ENCODE measurements at places on chromosomes 2 and 18.

DNA sequence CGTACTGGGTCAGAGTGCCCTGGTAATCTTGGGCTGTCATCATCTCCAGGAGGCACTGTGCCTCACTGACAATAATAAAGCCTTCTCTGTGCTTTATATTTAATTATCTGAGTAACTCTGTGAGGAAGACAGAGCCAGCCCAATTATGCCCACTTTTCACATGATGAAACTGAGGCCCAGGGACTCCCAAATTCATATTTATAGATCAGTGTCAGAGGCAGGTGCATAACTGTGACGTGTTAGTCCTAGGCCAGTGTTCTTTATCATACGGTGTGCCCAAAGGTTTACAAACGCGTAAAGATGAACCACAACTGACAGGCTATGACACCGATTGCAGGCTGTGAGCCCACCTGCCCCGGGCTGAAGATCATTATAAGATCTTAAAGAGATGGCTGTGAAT, 65.4 kb downstream of the XDH start:
- DNase-seq: no peak

GRCh38 chr2:74414441-74414840, 7.0 kb downstream of the C2orf81 start:
- DNase-seq: no peak

DNA sequence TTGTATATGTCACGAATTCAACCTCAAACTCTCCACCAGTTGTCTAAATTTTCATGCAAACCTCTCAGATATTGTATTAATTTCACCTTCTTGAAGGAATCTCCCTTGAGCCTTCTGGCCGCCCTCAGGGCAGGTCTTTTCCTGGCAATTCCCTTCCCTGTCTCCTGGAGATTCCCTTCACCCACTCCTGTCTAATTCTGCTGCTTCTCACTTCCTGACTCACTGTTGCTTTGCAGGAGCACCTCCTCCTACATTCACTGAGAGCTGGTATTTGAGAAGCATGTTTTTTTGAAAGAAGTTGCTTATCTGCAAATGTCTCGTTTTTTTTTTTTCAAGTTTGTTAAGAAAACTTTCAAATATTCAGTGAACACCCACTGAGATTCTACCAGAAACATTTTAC, 79.9 kb upstream of the OTOS start:
- no peak for DNase-seq

GRCh38 chr2:19098467-19099160, 259.8 kb downstream of the OSR1 start:
- no peak for DNase-seq

- no peak for DNase-seq
These were observed 258.4 kb downstream of the CD226 start for GRCh38 chr18:69689121-69689759.

- DNase-seq: peak; percentile 27
These were observed 64.1 kb downstream of the CHRNA1 start for GRCh38 chr2:174699993-174700766.

DNA sequence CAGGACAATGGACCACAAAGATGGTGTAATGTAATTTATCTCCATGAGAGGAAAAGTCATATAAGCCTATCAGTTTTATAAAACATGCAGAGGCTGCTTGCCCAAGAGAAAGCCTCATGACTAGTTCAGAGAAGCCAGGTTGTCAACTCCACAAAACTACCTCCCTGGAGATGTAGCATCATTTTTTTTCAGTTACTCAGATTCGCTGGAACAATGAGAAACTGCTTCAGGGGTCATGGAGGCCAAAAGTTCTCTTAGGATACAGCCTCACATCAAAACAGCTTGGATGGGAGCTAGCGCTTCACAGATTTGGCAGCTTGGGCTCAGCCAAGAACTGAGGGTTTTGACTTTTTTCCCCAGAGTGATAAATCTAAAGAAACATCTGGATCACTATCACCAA, 263.5 kb downstream of the INSIG2 start:
- no peak for DNase-seq

- no peak for DNase-seq
These were observed 14.4 kb upstream of the BZW1 start for GRCh38 chr2:200797242-200797770.

- DNase-seq: no peak
These were observed 28.6 kb upstream of the CETN1 start for GRCh38 chr18:551404-552061.

DNA sequence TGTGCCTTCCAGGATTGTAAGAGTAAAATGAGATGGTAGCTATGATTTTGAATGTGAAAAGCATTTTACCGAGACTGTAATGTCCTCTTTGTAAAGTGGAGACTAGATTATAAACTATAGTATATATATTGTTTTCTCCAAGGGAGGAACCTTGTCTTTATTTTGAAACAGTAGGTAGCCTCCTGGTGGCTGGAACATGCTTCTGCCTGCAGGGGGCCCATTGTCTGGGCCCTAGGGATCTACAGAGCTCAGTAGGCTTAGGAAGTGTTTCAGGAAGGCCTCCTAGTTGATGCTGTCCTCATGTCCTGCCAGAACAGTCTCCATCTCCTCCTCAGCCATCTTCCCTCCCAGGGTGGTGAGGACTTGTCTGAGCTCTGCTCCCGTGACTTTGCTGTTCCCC, 3.0 kb downstream of the PIKFYVE start:
- DNase-seq: no peak

DNA sequence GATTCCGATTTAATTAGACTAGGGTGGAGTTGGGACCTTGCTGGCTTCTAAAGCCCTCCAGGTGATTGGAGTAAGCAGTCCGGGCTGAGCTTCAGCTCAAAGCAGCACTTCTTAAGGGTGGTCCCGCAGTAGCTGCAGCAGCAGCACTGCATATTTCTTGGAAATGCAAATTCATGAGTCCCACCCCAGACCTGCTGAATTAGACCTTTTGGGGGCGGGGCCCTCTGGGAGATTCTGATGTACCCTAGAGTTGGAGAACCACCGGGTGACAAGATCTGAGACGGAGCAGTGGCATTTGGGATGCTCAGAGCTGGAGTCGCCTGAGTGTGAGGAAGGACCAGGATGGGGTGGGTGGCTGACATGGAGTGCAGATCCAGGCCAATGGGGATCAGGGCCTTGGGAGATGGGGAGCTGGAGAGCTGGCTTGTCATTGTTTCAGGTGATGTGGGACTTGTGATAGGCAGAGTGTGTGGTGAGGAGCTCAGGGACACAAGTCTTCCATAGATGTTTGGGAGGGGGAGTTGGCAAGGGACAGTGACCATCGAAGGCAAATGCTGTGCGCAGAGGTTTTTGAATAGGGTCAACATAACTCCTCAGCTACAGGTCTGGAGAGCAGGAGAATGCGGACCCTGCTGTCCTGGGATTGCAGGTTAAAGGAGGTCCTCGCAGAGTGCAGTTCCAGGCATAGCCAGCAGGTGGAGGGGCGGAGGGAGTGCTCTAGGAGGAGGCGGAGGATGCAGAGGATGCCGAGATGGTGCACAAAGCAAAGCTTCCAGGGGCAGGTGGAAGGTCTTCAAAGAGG, 130.9 kb upstream of the RAB12 start:
- DNase-seq: peak; percentile 20

DNA sequence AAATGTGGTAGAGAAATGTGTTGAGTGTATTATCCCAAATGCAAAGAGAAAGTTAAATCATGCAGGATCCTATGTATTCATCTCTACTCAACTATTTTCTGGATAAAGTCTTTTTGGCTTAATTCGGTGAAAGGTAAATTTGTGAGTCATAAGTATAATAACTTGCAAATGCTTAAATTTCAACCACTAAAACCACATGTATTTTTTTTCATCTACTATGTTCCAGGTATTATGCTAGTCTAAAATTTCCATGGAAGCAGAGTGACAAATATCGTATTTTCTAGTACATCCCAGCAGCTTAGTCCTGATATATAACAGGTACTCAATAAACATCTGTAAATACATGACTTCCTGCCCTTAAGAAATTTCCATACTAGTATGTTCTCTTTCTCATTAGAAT, 6.2 kb downstream of the ALS2 start:
- no peak for DNase-seq

DNA sequence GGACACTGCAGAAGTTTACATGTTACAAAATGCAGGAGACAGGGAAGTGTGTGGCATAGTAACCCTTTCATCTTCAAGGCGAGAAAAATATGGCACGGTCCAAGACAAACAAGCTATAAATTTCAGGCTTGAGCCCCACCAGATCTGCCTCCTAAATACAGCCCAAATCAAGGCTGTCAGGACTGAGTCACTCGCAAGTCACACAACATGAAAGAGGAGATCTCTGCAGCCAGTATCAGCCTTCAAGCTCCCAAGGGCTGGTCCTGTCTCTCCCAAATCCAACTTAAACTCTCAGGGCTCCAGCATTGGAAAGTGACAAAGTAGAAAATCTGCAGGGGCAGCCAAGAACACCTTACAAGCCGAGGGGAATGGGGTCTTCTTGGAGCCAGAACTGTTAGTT, 106.3 kb upstream of the GATA6 start:
- no peak for DNase-seq

GRCh38 chr2:190596993-190597392, 51.9 kb upstream of the NAB1 start:
- DNase-seq: no peak

- DNase-seq: no peak
These were observed 125.5 kb upstream of the SPATS2L start for GRCh38 chr2:200180943-200181342.

DNA sequence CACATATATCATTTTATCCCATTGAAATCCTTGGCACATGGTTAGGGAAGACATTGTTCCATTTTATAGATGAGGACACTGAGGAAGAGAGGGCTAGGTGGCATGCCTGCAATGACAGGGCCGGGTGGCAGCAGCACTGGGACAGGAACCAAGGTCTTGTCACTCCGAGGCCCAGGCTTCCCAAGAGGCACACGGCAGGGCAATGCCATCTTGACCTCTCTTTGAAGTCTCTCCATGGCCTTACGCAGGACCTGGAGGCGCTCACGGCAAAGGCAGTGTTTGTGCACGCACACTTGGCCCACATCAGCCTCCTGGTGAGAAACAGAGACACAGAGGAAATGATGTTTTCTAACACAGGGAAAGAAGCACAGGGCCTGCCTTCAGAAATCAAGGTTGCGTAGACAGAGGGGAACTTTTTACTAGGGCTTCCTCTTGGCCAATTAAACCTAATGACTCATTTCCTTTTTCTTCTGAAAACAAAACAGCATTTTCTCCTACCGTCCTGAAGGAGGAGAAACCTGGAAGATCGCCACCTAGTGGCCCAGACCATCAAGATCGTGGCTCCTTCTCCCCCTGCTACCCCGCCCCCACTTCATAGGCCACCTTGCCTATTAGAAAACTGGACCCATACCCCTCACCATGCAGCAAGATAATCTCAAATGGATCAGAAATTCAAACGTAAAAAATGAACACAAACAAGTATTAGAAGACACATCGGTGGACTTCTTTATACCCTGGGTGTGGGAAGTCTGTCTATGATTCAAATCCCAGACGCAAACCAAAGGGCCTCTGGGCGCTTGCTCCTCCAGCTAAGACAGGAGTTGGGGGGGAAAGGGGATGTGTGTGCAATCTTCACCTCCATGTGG, 74.6 kb upstream of the SP3 start:
- peak; percentile 46 for DNase-seq

GRCh38 chr2:205524656-205525055, 157.6 kb upstream of the NRP2 start:
- DNase-seq: no peak

GRCh38 chr2:219155054-219155644, 5.5 kb downstream of the NHEJ1 start:
- DNase-seq: peak; percentile 57

GRCh38 chr18:42287047-42287446, 332.0 kb downstream of the PIK3C3 start:
- no peak for DNase-seq

DNA sequence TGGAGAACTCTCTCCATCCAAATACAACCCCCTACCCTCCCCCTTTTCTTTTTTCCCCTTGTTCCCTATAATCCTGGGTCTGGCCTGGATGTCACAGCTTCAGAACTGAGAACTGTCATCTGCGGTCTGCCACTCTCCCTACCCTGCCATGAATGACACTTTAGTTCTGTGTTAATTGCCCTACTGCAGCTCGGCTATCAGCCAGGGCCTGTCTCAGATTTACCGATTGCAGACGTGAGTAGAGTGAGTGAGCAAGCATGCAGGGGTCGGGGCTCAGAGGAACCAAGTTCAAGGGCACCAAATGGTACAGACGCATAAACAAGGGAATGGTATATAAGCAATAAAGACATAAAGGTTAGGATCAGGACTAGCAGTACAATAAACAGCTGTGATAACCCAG, 967.8 kb downstream of the BCL11A start:
- DNase-seq: peak; percentile 52

DNA sequence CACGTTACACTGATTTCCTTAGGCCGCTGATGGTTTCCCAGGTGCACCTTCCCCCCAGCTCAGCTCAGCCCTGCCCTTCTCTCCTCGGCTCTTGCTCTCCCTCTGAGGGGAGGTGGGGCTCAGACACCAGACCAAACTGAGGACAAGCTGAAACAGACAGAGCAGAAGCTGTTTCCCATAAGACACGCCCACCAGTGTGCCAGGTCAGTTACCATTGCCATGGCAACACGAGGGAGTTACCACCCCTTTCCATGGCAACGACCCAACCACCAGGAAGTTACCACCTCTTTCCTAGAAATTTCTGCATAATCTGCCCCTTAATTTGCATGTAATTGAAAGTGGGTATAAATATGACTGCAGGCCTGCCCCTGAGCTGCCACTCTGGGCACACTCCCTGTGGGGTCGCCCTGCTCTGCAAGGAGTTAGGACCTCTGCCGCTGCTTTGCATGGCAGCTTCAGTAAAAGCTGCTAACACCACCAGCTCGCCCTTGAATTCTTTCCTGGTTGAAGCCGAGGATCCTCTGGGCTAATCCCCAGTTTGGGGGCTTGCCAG, 120.9 kb upstream of the SMIM21 start:
- DNase-seq: peak; percentile 2

DNA sequence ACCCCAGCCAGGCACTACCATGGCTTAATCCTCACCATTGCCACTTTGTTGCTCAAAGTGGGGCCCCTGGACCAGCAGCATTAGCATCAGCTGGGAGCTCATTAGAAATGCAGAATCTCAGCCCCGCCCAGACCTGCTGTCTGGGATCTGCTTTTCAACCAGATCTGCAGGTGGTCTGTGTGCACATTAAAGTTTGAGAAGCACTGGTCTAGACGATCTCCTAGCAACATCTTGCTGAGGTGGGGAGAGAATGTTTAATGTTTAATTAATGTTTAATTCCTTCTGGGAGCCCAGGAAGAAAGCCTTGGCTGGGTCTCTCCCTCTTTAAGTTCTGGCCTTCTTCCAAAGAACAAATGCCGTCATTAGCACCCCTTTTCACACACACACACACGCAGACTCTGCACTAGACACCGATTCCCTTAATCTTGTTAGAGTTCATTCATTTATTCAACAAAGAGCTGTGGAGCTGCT, 53.7 kb downstream of the EDAR start:
- no peak for DNase-seq

DNA sequence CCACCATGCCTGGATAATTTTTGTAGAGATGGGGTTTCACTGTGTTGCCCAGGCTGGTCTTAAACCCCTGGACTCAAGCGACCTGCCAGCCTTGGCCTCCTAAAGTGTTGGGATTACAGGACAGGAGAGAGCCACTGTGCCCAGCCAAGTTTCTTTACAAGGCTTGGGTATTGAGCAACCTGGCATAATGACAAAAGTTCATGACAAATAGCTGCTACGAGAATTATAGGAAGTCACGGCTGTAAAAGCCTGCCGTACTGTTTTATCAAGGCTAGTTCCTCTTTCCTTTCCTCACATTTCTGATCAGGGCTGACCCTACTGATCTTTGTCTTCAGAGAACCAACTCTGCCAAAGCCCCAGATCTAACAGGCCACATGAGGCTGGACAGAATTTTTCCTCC, 490.4 kb upstream of the SPRED2 start:
- DNase-seq: no peak

GRCh38 chr2:38148501-38148900, 72.5 kb upstream of the CYP1B1 start:
- no peak for DNase-seq

- no peak for DNase-seq
These were observed 63.3 kb upstream of the TTC27 start for GRCh38 chr2:32564417-32565035.
